ENCODE measurements at places on chromosomes 6 and 20.

DNA sequence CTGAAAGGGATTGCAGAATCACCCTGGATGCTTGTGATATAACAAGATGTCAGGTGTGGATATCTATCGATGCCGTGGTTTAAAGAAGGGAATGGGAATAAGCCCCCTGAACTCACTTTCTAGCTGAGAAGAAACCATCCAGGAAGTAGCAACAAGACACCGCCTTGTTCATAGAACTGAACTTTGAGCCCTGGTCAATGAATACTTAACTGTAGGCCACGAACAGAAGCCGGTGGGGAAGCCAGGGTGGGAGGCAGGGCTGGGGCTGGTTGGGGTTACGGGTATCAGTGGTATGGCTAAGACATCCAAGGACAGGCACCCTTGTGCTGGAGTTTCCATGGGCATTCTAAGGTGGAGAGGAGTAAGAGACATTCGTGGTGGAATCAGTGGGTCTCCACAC is 61.0 kb downstream of the UST start:
- DNase-seq, result no peak

DNA sequence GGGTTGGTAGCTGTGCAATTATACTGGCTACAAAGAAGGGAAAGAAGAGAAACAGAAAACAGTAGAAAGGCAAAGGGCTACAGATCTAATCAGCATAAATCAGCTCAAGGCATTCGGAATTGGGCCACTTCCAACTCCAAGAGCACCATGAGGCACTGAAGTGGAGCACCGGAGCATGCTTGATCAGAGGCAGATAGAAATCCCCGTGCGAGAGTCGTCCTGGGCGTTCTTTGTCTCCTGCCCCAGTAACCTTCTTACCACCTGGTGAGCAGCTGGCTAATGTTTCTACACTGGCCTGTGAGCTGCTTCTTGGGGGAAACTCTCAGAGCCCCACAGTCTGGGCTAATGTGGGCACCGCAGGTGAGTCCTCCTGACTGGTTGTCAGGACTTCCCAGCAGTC is 16.7 kb downstream of the NEDD9 start:
- DNase-seq, result no peak

- DNase-seq, result no peak
Observed at GRCh38 chr6:36169023-36170007, 27.2 kb upstream of the BRPF3 start.

- no peak for DNase-seq
Observed at GRCh38 chr6:169240125-169240524, 13.5 kb downstream of the THBS2 start.

DNA sequence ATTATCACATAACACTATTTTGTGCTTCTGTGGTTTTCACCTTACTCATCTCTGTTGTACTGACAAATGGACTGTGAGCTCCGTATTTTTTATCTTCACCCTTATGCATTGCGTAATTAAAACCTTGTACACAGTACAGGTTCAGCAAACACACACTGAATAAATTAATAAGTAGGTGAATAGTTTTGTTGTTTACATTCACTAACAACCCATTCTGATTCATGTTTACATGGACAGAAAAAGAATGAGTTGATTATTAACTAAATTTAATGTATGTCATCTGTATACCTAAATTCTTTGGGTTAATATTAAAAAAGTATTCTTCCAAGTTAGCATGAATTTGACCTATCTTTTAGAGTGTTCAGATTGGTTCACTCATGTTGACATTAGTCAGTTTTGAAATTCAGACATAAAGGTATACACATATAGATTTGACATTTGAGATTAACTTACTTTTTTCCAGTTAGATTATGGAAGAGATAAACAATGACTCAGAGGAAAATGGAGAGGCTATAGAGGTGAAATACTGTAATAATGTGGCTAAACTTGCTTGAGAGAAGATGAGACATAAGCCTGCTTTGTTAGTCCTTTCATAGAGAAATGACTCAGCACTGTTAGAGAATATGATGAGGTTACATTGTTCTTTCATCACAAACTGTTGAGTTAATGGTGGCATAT is 541.7 kb upstream of the FLRT3 start:
- DNase-seq, result no peak

- no peak for DNase-seq
Observed at GRCh38 chr6:13260831-13261230, 67.5 kb downstream of the TBC1D7 start.

DNA sequence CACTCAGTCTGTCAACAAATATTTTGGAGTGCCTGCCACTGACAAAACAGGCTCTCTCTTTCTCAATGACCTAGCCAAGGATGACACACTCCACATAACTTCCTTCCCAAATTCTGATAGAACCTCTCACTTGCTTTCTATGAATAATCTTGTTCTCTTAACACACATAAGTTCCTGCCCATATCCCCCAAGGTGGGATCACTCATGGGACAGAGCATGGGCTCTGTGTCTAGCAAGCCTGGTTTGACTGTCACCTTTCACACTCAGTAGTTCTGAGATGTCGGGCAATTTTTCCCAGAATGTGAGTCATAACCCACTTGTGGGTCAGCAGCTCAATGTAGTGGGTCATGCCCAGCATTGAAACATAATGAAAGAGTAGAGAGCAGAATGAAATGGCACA is 78.1 kb downstream of the LRFN2 start:
- no peak for DNase-seq

Data from stimulated activated CD8-positive, alpha-beta memory T cell treated with anti-CD3 and anti-CD28 coated beads, Interleukin-2, amount 100 ng/mL, for 1 hour (primary cell).